ENCODE measurements at places on chromosomes 11 and 22.

DNA sequence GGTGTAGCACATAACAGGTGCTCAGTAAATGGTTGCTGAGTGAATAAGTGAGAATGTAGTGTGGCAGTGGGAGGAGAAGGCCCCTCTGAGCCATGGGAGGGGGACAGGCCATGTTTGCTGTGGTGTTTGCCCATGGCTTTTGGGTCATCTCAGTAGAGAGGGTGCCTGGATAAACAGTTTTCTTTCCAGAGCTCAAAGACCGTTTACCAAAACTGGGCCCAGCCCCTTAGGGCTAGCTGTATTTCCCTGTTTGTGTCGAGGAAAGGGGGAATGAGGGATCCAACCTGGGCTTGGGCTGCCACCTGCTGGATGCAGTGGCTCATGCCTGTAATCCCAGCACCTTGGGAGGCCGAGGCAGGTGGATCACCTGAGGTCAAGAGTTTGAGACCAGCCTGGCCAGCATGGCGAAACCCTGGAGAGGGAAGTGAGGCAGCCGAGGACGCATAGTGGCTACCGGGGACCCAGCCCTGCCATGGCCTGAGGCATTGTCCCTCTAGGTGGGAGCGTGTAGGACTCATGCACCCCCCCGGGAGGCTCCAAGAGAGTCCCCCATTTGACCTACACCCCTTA lies 8.7 kb upstream of the LTO1 start:
- no peak for DNase-seq

- no peak for DNase-seq
Observed at GRCh38 chr11:451738-452137, 1.7 kb downstream of the PTDSS2 start.

DNA sequence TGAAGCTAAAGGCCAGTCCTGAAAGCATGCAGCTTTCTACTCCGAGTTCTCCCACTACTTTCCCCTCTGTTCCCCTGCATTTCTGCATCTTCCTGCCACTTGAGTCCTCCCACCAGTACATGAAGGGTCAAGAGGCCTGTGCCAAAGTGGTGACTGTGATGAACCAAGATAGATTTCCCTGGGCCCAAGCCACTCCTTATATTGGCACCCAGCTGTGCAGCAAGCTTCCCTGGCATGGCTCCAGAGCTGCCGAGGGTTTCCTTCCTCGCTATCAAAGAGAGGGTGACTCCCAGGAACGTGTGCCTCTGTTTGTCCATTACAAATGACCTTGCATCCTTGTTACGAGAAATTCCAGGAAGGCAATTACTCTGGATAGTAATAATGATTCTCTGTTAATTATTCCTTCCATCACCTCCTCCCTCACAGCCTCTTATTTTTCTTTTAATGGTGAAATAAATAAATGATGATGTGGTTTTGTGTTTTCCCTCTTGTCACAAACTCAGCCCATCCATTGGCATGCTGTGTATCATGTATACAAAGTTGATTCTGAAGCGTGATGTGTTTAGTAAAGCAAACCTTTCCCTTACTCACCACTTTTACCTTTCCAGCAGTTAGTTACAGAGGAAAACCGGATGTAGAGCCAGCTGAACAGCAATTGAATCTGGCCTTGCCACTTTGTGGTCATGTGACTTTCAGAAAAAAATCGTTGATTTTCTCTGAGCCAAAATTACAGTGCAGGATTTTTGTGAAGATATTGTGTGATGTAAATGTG lies 8.3 kb downstream of the SRSF8 start:
- no peak for DNase-seq

DNA sequence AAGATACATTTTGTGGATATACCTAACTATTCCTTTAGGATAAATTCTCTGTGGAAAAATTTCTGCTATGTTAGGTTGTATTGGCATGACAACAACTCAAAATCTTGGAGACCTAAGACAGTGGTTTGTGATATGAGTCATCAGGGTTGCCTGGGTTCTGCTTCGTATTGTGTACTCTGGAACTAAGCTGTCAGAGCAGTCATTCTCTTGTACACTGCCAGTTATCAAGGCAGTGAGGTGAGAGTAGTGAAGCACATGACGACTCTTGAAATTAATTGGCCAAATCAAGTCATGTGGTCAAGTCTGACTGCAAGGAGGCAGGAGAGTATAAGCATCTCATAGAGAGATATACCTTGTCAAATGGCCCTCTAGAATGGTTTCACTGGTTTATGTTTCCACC lies 104.4 kb downstream of the FANCF start:
- DNase-seq, result no peak
